ENCODE measurements at places on chromosomes 7 and 10.
A peak's percentile ranks its signal among the peaks of the same experiment; 100 is the strongest.

DNA sequence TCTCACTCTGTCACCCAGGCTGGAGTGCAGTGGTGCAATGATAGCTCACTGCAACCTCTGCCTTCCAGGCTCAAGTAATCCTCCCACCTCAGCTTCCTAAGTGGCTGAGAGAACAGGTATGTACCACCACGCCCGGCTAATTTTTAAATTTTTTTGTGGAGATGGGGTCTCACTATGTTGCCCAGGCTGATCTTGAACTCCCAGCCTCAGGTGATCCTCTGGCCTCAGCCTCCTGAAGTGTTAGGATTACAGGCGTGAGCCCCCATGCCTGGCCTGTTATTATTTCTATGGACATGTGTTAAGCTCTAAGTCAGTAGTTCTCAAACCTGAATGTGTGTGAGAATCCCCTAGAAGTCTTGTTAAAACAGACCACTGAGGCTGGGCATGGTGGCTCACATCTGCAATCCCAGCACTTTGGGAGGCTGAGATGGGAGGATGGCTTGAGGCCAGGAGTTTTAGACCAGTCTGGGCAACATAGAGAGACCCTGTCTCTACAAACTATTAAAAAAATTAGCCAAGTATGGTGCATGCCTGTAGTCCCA lies 24.5 kb downstream of the TMEM270 start:
- no peaks in the 10 kb centered on the region for H3K36me3 ChIP-seq
- peak overlapping the region; percentile 85 for H3K27ac ChIP-seq
- H3K27me3 ChIP-seq = no peaks in the 10 kb centered on the region
- no peak for DNase-seq
- peaks cover 14% of the 10 kb centered on the region for H3K4me1 ChIP-seq
- H3K4me3 ChIP-seq = no peak overlapping the region

DNA sequence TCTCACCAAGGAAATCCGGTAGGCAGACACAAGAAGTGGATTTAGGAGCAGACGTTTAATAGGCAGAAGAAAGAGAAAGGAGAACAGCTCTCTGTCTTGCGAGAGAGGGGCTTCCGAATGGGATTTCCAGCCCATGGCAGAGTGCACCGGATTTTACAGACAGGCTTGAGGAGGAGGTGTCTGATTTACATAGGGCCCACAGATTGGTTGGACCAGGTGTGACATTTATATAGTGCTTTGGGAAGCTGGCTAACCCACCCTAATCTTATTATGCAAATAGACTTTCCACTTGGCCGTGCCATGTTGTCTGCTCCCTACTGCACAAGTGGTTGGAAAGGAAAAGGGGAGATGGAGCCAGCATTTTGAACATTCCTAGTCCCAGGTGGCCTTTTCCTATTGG lies 57.8 kb downstream of the ANKMY2 start:
- no peaks in the 10 kb centered on the region for H3K36me3 ChIP-seq
- no peak for DNase-seq
- no peak overlapping the region for H3K4me3 ChIP-seq
- no peaks in the 10 kb centered on the region for H3K27me3 ChIP-seq

DNA sequence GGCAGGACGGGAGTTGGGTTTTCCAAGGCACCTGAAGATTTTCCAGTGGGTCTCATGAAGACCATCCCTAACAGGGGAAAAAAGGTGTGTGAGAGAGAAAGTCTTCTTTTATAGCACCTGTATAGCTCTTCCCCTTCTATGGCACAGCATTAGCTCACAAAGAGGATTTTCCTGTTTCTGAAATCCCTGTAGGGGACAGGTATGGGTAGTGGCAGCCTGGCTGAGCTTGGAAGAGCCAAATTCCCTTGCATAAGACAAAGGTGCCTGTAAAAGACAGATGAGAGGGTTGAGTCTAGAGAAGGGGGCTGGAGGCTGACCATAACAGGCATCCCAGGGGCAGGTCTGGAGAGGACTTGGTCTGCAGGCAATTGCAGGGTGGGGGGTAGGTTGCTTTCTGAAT lies 63.7 kb downstream of the COL13A1 start:
- no peak overlapping the region for H3K4me3 ChIP-seq
- H3K36me3 ChIP-seq = no peaks in the 10 kb centered on the region
- H3K27ac ChIP-seq = no peak overlapping the region
- H3K27me3 ChIP-seq = no peaks in the 10 kb centered on the region
- DNase-seq = no peak

DNA sequence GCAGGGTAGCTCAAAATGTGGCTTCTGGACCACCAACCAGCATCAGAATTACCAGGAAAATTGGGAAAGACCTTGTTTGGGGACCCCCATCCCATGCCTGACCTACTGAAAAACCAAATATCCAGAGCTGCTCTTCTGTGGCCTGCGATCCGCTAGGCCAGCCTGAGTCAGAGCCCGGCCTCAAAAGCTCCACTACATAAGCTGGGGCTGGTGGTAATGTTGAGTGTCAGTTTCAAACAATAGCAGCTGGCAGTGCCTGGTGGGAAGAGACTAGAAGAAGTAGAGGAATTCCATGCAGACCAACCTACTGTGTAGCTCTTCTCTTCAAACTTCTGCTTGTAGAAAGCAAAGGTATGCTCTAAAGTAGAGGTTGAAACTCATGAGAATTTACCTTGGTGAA lies 52.0 kb downstream of the KLRG2 start:
- H3K4me1 ChIP-seq = no peaks in the 10 kb centered on the region
- no peaks in the 10 kb centered on the region for H3K27me3 ChIP-seq
- no peak for DNase-seq
- H3K27ac ChIP-seq = no peak overlapping the region

- no peaks in the 10 kb centered on the region for H3K36me3 ChIP-seq
- no peaks in the 10 kb centered on the region for H3K4me1 ChIP-seq
- H3K4me3 ChIP-seq = no peak overlapping the region
- H3K27ac ChIP-seq = no peak overlapping the region
- no peaks in the 10 kb centered on the region for H3K27me3 ChIP-seq
- no peak for DNase-seq
Measured at GRCh38 chr10:474406-474805, 215.1 kb downstream of the DIP2C start.

DNA sequence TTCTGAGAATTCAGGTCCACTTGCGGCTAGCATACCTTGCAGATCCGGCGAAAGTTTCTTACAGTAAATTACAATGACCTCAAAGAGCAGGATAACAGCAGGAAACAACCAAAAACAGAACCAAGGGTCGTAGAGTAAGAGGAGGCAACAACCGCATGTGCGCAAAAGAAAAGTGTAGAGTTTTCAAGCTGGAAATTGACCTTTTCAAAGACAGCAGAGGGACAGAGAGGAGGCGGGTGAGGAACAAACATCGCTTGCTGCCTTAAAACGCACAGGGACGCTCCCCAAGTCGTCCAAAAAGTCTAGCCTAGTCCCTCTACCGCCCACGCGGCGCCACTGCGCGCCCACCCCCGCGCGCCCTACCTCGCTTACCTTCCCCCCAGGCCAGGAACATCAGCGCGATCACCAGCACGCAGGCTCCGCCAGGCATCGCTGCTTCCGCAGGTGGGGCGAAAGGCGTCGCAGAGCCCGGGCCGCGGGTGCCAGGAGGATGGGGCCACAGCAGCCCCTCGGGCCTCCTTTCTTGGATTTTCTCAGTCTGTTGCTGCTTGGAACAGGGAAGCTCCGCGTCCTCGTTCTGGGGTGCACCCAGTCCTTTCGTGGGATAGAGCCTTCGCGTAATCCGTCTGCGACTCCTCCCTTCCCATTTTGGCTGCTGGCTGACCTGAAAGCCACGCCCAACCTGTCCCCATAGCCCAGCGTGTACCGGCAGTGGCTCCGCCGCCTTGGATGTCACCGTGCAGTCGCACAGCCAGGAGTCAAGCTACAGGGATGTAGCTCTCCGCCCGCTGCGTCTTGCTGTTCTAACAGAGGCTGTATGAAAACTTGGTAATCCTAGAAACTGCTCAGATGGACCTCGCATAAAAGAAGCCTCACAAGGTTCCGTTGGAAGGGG lies at the start of gene VWDE:
VWDE (minus strand) TSS at position 579 of the 895 bp plus-strand sequence; CDS start at position 430, 149 bp downstream.
- H3K4me3 ChIP-seq = peak within 1 kb of the TSS; percentile 32
- H3K4me1 ChIP-seq = no peaks in the 10 kb centered on the region
- H3K27ac ChIP-seq = no peak within 1 kb of the TSS

DNA sequence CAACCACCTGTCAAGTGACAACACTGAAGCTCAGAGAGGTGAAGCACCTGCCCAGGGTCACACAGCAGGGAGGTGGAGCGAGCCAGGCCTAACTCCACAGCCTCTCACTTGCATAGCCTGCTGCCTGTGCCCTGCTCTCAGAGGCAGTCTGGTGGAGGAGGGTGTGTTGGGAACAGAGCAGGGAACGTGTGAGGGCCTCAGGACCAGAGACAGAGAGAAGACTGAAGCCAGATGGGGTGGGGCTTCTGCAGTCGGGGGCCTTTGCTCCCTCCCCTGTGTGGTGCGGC lies 114.0 kb downstream of the PTPN20 start:
- H3K4me3 ChIP-seq = no peak overlapping the region
- DNase-seq = no peak
- no peak overlapping the region for H3K27ac ChIP-seq
- H3K27me3 ChIP-seq = no peaks in the 10 kb centered on the region
- H3K36me3 ChIP-seq = no peaks in the 10 kb centered on the region
- H3K4me1 ChIP-seq = no peaks in the 10 kb centered on the region

DNA sequence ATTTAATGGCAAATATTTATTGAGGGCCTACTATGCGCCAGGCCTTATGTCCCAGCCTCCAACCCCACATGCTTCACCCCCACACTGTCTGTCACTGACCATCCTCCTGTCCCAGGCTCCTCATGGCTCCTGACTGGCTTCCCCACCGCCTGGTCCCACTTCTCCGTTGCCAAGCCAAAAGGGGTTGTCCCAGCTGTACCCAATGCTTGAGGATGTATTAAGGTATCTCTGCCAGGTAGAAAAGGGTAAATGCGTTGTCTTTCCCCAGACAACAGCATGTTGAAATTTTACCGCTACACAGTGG lies 168.8 kb upstream of the FRMD4A start:
- no peak overlapping the region for H3K4me3 ChIP-seq
- no peak for DNase-seq
- no peaks in the 10 kb centered on the region for H3K27me3 ChIP-seq
- peak overlapping the region; percentile 47 for H3K27ac ChIP-seq
- H3K36me3 ChIP-seq = no peaks in the 10 kb centered on the region

GRCh38 chr10:60570896-60571295 lies 181.2 kb upstream of the ANK3 start:
- no peaks in the 10 kb centered on the region for H3K27me3 ChIP-seq
- no peaks in the 10 kb centered on the region for H3K4me1 ChIP-seq
- no peak overlapping the region for H3K4me3 ChIP-seq

- no peak overlapping the region for H3K27ac ChIP-seq
- H3K4me1 ChIP-seq = no peaks in the 10 kb centered on the region
- DNase-seq = no peak
- no peaks in the 10 kb centered on the region for H3K36me3 ChIP-seq
- no peaks in the 10 kb centered on the region for H3K27me3 ChIP-seq
Measured at GRCh38 chr7:129803546-129804081, 149.1 kb downstream of the UBE2H start.
